ENCODE measurements at places on chromosomes 11 and 22. TPM values are rescaled to one million over a fixed set of nuclear protein-coding genes. Genes with fewer than 3 reads are reported as not detected.

Gene UVRAG
- total RNA-seq, result 9.8 TPM

- DNase-seq, result peak; percentile 45
Observed at GRCh38 chr11:9571071-9571762, 2.3 kb upstream of the WEE1 start.

DNA sequence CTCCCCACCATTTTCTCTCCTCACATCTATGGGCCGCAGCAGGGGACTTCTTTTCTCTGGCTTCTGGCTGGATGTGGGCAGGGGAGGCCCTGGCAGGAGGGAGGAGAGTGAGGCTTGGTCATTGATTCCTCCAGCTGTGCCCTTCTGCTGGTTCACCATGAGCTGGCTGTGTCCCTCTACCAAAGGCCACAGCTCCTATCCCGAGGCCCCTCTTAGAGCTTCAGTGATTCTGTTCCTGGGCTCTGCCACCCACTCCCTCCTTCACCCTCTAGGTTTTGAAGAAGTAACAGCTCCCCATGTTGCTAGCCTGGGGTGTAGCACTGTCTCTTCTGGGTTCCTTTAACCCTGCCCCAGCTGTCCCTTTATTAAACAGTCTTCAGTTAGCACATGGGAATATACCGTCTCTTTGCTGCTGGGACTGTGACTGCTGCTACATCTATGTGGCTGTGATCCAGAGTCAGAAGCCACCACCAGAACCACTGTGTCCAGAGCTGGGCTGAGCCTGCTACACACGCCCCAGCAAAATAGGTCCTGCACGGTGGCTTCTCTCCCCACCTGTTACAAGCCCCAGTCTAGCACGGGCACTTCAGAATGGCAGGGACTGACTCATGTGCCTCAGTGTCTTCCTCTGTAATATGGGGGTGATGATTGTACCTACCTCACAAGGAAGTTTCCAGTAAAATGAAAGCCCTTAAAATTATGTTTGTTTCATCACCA, 578 bp upstream of the PARVG start:
- DNase-seq, result no peak

Gene ISX
- total RNA-seq, result not detected

- DNase-seq, result no peak
Observed at GRCh38 chr11:124769806-124770774, 8.0 kb upstream of the ESAM start.
